ENCODE measurements at places on chromosomes 3 and 15. TPM values are rescaled to one million over a fixed set of nuclear protein-coding genes. Genes with fewer than 3 reads are reported as not detected.

- no peak overlapping the region for H3K27ac ChIP-seq
- H3K4me3 ChIP-seq = no peak overlapping the region
- peaks cover 57% of the 10 kb centered on the region for H3K36me3 ChIP-seq
- DNase-seq = no peak
These were observed 20.8 kb upstream of the NXPE3 start for GRCh38 chr3:101758224-101758623.

The SEMA3G gene
- 2.5 TPM for total RNA-seq

DNA sequence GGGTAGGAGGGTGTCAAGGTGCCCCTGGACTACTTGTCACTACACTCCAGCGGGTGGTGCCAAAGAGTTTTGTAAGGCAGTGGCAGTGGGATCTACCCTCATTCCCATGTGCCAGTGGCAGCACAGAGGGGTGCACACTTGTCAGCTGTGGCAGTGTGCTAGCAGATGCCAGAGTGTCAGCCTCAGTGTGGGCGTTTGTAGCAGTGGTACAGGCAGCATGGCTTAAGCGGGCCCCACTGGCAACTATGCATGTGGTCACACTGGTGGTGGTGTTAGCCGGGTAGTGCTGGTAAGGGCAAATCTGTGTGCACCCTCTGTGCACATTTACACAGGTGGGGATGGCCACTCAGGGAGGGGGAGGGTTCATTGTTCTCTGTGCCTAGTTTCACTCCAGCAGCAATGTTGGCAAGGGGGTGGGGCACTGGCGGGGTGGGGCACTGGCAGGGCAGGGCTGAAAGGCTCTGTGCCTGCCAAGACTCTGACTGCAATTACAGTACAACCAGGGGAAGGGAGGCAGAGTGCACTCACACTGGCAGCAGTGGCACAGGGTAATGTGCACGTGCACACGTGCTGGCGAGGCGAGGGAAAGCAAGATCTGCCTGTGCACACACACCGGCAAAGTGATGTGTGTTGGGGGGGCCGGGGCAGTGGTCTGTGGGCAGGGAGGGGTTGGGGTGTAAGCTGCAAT lies 31.8 kb downstream of the MYO9A start:
- H3K27ac ChIP-seq = no peak overlapping the region
- no peak for DNase-seq
- peaks cover 37% of the 10 kb centered on the region for H3K27me3 ChIP-seq
- no peak overlapping the region for H3K4me3 ChIP-seq

GRCh38 chr3:87796137-87796842 lies 262.5 kb downstream of the CGGBP1 start:
- no peak for DNase-seq
- H3K36me3 ChIP-seq = no peaks in the 10 kb centered on the region
- no peak overlapping the region for H3K27ac ChIP-seq
- peaks cover 25% of the 10 kb centered on the region for H3K27me3 ChIP-seq
- H3K4me1 ChIP-seq = peaks cover 35% of the 10 kb centered on the region
- H3K4me3 ChIP-seq = no peak overlapping the region

All from WTC11 (cell line).